Globus pallidus (tissue), 1 donor: ENCODE measurements at places on chromosomes 16 and 17.

DNA sequence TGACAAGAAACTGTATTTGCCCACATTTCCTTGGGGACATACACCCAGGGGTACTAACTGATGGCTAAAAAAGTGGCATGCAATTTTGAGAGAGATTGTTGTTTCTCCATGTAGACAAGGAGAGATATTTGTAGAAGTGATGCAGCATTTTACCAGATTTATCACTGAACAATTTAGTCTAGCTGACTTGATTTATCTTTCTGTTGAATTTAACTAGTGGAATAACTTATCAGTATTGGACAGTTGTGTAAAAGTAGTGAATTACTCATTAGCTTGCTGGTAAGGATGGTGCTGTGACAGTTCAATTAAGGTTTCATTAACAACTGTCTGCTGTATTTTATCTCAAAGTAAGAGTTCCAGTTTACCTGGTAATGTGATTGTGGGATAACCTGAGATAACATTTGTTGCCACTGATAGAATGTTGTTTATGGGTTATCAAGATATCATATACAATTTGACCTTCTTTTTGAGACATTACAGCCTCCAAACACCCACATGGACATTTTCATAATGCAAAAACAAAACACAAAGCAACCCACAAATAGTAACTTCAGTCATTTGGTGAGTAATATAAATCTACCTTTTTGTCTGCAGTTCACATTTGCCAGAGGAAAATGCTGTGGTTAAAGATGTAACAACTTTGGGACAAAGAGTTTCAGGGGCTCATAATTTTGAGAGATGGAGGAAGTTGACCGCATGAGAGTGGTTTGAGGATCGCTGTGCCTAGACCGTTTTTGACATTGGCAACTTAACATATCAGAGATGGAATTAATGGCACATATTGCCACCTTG is 3.8 kb downstream of the NLK start:
- no peak for DNase-seq

DNA sequence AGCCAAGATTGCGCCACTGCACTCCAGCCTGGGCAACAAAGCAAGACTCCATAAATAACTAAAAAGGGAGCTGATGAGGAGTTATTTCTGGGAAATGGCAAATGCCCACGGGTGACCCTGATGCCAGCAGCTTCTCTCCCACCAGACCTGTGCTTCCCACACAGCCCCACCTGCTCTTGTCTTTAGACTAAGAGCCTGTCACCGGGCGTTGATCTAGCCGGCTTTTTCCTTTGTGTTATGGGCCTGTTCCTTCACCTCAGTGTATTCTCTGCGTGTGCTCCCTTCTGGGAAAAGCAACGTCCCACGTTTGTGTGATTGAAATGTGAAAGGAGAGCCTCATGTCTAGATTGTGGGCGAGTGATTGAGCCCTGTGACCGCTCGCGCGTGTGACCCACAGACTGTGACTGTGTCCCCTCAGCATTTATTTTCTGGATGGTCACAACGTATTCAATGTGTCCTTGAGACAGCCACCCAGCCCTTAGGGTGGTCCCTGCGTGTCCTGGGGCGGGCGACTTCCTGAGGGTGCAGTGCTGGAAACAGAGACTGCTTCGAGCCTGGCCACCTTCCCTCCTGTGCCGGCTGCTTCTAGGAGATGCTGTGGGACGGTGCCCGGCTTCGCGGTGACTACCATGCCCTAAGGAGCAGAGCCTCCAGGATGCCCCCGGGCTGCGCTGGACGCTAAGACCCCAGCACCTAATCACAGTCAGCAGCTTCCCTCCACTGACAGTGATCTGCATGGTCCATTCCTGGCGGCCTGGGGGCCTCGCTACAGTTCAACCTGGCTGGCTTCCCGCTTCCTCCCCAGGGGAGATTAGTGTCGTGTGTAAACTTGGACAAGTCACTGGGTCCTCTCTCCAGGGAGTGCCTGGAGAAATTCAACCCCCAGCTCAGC is 7.8 kb upstream of the RNPS1 start:
- no peak for DNase-seq

GRCh38 chr17:2174014-2174413 is 119.1 kb downstream of the HIC1 start:
- no peak for DNase-seq

- no peak for DNase-seq
Measured at GRCh38 chr16:11328172-11329070, 16.8 kb upstream of the RMI2 start.

DNA sequence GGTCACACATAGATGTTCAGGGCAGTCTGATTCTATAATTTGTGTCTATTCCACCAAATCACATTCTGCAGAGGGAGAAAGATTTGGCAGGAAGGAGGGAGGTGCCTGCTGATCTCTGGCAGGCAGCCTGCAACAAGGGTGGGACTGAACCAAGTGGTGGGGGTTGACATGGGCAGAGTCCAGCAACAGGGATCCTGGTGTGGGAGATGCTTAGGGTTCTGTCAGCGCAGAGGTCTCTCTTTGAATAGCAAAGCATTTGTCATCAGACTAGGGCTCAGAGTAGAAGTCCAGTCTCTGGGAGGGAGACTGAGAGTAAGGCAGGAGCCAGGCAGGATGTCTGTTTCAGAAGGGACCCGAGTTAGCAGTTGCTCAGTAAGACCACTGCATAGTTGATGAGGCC is 94.6 kb downstream of the UTP18 start:
- DNase-seq, result no peak

DNA sequence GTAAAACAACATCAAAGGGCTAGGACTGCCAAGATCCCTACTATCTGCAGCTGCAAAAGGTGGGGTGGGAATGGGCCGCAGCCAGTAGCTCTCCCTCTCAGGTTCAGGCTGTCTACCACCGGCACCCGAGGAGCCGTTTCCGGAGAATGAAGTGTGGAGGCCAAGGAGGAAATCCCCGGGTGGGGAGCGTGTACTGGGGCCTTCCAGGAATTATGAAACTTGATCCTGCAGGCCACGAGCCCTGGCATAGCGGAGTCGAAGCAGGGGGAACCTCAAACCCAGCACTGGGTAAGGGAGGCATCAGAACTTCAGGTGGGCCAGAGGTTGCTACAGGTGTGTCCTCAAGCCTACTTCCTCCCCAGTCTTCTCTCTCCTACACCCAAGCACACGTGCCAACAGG is 5.1 kb downstream of the INPP5K start:
- DNase-seq, result no peak

DNA sequence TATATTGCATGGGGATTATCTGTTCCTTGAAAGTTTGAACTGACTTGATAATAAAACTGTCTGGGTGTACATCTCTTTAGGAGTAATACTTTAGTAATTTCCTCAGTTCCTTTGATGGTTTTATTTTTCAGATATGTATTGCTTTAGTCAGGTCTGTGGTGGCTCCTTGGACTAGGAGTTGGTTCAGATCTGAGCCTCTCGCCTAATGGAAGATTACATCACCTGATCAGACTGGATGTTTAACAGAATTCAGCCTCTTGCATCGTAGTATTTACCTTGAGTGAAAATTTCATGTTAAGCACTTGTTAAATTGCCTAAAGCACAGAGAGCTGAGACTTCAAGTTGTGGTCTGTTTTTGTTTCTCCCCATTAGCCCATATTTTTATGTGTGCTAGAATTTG is 267.3 kb downstream of the MAP2K4 start:
- no peak for DNase-seq

DNA sequence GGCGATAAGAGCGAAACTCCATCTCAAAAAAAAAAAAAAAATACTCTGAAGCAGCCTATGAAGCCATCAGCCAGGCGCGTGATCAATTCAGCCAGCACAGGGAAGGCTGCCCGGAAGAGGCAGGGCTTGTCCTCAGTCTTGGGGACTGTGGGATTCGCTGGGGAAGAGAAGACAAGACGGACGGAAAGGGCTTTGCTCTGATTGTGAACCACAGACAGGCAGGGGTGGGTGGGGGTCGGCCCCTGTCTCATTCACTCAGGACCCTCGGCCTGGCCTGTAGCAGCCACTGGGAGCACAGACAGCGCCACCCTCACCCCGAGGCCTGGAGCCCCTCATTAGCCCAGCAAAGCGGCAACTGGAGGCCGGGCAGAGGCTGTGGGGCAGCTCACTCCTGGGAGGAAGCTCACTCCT is 37.2 kb downstream of the ABR start:
- no peak for DNase-seq
